ENCODE measurements at places on chromosomes 7 and 10.

GRCh38 chr7:95907337-95907736 lies 135.0 kb downstream of the DYNC1I1 start:
- DNase-seq: no peak

- no peak for DNase-seq
Measured at GRCh38 chr10:78462726-78463228, 429.1 kb downstream of the RPS24 start.

DNA sequence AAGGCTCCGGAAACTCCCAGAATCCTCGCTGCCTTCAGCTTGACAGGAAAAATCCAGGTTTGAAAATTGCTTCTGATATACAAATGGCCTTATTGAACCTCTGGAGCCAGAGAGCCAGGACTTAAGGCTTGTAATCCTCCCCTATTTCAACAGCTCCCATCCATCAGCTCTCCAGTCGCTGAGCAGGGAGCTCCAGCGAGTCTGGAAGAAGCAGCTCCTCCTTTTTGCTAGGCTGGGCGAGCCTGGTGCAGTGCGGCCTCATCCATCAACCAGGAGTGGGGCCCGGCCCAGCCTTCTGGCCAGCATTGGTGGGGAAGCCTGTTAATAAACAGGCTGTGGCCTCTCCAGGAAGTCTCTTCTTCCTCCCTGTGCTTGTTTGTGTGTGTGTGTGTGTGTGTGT lies 424.4 kb downstream of the TCERG1L start:
- DNase-seq: no peak

DNA sequence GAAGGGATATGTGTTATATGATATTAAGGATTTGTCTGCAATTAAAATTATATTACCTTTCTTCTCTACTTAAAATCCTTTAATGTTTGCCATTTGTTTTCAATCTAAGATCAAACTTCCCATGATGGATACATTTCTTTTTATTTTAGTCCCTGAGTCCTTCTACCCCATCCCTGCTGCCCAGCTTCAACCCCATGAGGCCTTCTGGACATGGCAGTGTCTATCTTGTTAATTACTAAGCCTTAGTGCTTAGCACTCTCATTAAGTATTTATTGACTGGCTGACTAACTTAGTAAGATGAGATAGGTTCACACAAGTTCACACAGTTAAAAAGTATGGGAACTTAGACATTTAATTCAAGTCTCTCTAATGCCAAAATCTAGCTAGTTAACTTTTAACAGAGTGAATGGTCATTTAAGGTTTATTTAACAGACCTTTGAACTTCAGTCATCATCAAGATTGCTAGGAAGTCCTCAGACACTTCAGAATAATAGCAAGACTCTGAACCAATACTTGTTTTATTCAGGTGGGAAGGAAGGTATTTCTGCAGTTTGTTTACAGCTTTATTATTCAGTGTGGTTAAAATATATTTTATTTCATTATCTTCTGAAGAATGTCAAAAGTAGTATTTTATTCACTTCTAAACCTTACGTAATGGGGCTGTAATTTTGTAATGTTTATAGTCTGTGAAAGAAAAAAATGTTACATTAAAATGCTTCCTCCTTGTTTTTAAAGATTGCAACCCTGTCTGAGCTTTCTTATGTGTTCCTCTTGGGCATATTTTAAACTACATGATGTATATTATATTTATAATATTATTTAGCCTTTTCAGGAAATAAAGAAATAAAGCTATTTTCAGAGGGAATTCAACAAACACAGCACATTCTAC lies 848.9 kb downstream of the REEP3 start:
- DNase-seq: no peak

- DNase-seq: no peak
Measured at GRCh38 chr7:80630608-80631405, 7.6 kb upstream of the CD36 start.

GRCh38 chr7:128974241-128974934 lies 36.7 kb downstream of the IRF5 start:
- DNase-seq: no peak

DNA sequence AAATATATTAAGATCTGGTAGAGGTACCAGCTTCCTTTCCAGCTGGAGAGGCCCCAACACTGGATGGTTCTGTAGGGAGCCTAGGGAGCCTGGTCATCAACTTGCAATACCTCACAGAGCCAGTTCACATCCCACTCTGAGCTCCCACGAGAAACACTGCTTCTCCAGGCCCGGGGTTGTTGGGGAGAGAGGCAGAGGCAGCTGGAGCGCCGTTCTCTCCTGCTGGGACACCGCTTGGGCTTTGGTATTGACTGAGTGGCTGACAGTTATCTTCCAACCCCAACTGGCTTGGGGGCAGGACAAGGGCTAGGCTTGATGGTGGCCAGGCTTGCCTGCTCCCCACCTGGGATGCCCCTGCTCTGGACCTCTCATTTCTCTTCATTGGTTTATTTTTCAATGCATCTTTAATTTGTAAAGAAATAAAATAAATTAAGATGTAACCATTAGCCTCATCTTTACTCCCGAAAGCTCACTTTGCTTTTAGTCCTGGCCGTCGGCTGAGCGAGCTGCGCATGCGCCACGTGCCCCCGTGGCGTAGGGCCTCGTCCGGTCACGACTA lies 10.0 kb upstream of the CHCHD1 start:
- DNase-seq: peak; percentile 61

DNA sequence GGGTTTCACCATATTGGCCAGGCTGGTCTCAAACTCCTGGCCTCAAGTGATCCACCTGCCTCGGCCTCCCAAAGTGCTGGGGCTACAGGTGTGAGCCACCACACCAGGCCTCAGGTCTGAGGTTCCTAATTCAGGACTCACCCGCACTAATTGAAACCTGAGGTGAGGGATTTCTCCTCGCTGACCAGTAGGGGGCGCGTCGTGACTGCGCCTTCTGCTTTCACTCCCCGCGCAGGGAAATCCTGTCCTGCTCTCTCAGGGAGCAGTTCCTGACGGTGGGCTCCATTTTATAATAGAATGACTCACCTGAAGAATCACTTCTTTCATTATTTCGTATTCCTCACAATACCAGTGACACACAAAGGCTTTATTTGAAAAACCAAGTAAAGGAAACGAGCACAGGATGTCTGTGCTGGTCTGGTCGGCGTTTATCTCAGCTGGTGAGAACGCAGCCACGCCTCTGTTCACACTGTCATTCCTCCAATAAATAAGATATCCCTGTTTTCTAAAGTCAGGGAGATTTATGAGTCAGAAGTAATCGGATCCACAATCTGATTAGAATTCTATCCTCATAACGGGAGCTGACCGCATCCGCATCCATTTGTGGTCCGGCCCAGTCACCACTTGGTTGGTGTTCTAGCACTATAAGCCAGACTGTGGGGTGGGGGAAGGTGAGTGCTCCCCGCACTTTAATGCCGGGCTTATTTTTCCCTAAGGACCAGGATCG lies 35.4 kb downstream of the BAG3 start:
- DNase-seq: peak; percentile 65

DNA sequence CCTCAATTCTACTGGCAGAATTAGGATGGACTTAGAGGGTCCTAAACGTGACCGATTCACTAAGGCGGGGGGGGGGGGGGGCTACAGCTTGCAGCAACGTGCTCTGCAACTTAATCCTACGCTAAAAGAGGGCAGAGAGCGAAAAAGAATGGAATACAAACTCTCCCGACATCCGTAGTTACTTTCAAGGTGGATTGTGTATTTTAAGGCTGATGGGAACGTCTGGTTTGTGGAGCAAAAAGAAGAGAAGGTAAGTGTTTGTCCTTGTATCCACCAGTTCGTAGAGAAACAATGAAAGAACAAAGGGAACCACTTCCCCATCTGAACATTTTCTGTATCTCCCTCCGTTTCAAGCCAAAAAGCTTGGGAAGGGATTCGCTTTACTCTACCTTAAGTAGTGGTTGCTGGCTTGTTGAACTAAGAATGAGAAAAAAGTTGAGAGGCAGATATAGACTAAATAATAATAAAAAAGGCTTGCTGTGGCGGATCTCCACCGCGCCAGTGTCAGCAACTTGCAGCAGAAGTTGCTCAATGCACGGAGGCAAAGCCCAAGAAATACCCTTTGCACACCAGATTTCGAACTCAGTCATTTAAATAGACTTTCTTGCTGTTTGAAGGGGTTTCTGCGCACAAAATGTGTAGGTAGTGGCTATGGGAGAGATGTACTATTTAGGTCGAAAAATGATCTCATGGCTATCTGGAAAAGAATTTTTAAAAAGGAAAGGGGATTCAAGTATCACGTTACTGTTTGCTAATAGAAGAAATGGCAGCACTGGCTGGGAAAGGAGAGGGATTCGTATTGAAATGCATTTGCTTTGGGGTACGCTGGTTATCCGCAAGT lies 736 bp downstream of the SKIDA1 start:
- no peak for DNase-seq

- no peak for DNase-seq
Measured at GRCh38 chr7:10696064-10696463, 277.6 kb upstream of the PHF14 start.
